Heart right ventricle (tissue), 16 donors: ENCODE measurements at places on chromosomes 5 and 9. TPM values are rescaled to one million over a fixed set of nuclear protein-coding genes. Genes with fewer than 3 reads are reported as not detected.

DNA sequence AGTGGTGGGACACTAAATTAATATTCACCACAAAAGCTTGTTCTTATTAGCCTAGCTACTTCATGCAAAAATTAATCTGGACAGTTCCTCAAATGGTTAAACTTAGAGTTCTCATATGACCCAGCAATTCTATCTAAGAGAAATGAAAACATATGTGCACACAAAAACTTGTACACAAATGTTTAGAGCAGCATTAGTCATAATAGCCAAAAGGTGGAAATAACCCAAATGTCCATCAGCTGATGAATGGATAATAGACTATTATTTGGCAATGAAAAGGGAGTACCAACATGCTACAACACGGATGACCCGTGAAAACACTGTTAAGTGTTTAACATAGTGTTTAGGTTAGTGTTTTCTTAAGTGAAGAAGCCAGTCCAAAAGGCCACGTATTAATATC, 32.8 kb upstream of the TNIP1 start:
- no peak for DNase-seq

DNA sequence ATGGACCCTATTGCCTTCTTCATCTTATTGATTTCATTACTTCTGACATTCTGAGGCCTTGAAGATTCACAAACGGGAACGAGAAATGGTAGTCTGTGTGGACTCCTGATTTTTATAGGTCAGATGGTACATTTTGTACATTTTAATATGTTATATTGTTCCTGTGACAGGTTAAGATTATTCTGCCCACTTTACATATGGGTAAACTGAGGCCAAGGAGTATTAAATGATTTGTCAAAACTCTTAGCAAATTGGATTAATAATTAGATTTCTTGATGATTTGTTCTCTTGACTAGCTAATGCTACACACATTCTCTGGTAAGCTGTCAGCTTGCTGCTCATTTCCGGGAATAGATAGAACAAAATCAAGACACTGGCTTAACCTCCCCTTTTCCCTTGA, 1.9 kb downstream of the FAM53C start:
- no peak for DNase-seq

GRCh38 chr9:135079676-135080075, 7.8 kb upstream of the OLFM1 start:
- no peak for DNase-seq

- DNase-seq, result no peak
Observed at GRCh38 chr9:87102126-87102525, 154.8 kb upstream of the GAS1 start.

ALDOB gene
- 0.44 TPM for total RNA-seq

MEGF9 gene
- total RNA-seq, result 39.1 TPM

PPP2R2B gene
- not detected for total RNA-seq

UGT3A1 gene
- total RNA-seq, result not detected

NEUROG1 gene
- total RNA-seq, result not detected

PLPP7 gene
- 86.7 TPM for total RNA-seq
